ENCODE measurements at places on chromosomes 7 and 10.

DNA sequence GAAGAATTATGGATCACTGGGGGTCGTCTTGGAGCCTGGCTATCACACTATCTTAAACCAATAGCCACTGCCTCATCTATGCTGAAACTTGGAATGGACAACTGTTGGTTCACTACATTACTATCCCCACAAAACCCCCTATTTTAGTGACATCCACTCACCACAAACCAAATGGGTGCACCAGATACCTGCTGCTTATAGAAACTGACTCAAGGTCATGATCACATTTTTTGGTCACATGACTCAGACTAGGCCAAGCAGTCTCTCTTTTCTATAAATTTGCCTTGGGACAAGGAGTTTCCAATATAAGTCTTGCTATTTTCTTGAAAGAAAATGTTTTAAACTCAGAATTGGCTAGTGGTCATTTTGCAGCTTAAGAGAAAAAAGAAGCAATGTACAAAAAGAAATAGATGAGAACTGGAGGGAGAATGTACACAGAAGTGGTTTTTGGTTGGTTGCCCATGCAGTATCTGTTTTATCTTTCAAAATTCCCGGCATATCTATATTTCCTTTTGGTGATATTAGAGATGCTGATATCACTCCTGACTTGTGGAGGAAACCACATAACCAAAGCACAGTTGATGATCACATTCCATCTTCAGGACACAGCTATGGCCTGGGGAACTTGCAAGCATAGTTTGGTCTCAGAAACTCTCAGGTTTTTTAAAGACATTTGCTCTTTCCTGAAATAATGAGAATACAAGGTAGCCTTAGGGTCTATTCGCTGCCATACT is 85.2 kb upstream of the CACNA2D1 start:
- no peaks in the 10 kb centered on the region for H3K27me3 ChIP-seq
- H3K36me3 ChIP-seq = no peaks in the 10 kb centered on the region
- H3K4me3 ChIP-seq = no peak overlapping the region
- H3K27ac ChIP-seq = no peak overlapping the region

DNA sequence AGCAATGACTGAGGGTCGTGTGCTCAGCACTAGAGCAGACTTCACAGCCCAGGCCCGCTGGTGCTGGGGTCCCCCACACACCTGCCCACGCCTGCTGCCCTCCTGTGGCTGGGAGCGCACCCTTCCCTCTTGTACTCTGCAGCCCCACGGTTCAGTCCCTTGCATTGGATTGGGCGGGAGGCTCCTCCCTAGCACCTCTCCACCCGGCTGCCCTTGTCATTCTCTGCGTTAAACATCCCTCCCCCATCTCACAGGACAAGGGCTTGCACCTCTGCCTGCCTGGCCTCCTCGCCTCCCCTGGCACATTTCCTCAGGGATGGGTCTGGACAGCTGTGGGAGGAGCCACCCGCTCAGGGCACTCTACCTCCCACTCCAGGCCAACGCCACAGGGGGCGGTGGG is 68.6 kb downstream of the ALOX5 start:
- DNase-seq = no peak
- no peaks in the 10 kb centered on the region for H3K36me3 ChIP-seq
- no peak overlapping the region for H3K4me3 ChIP-seq
- no peak overlapping the region for H3K27ac ChIP-seq
- no peaks in the 10 kb centered on the region for H3K27me3 ChIP-seq
- no peaks in the 10 kb centered on the region for H3K4me1 ChIP-seq

DNA sequence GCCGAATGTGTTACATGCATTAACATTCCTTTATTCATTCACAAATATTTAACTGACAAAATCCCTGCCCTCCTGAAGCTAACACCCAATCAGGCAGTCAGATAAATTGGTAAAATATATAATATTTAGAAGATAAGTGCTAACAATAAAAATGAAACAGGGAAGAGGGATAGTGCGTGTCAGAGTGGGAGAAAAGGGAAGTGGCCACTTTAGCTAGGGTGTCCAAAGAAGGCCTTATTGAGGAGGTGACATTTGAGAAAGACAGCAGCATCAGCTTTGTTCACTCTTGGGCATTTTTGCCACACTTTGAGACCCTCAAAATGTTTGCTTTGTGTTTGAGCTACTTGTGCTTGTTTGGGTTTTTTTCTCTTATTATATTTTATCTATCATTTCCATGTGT is 317.8 kb downstream of the SNX13 start:
- H3K27ac ChIP-seq = no peak overlapping the region
- H3K27me3 ChIP-seq = no peaks in the 10 kb centered on the region
- no peak for DNase-seq
- H3K36me3 ChIP-seq = no peaks in the 10 kb centered on the region
- no peaks in the 10 kb centered on the region for H3K4me1 ChIP-seq
- no peak overlapping the region for H3K4me3 ChIP-seq

GRCh38 chr7:116018731-116019130 is 11.8 kb downstream of the TFEC start:
- DNase-seq = no peak
- no peaks in the 10 kb centered on the region for H3K36me3 ChIP-seq
- H3K4me3 ChIP-seq = no peak overlapping the region
- no peaks in the 10 kb centered on the region for H3K4me1 ChIP-seq
- no peaks in the 10 kb centered on the region for H3K27me3 ChIP-seq
- no peak overlapping the region for H3K27ac ChIP-seq

GRCh38 chr10:47435081-47435480 is 48.8 kb downstream of the ANXA8 start:
- H3K27me3 ChIP-seq = no peaks in the 10 kb centered on the region
- no peak for DNase-seq
- no peak overlapping the region for H3K4me3 ChIP-seq
- no peaks in the 10 kb centered on the region for H3K4me1 ChIP-seq
- H3K27ac ChIP-seq = no peak overlapping the region
- H3K36me3 ChIP-seq = no peaks in the 10 kb centered on the region

- H3K4me1 ChIP-seq = no peaks in the 10 kb centered on the region
- H3K4me3 ChIP-seq = no peak overlapping the region
- no peaks in the 10 kb centered on the region for H3K36me3 ChIP-seq
- H3K27ac ChIP-seq = no peak overlapping the region
- no peaks in the 10 kb centered on the region for H3K27me3 ChIP-seq
- no peak for DNase-seq
Measured at GRCh38 chr10:117476281-117476680, 66.3 kb upstream of the EMX2 start.

DNA sequence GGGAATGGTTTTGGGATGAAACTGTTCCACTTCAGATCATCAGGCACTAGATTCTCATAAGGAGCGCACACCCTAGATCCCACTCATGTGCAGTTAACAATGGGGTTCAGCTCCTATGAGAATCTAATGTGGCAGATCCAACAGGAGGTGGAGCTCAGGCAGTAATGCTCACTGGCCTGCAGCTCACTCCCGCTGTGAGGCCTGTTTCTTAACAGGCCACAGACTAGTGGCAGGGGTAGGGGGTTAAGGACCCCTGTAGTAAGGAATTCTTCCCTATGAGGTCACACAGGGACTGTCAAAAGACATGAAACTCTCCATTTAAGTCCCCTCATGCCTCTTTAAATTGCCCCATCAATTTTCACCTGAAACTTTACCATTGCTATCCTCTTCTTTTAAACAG is 8.0 kb downstream of the HGF start:
- no peak overlapping the region for H3K4me3 ChIP-seq
- H3K36me3 ChIP-seq = no peaks in the 10 kb centered on the region
- DNase-seq = no peak
- no peaks in the 10 kb centered on the region for H3K27me3 ChIP-seq
- no peaks in the 10 kb centered on the region for H3K4me1 ChIP-seq
- H3K27ac ChIP-seq = no peak overlapping the region

DNA sequence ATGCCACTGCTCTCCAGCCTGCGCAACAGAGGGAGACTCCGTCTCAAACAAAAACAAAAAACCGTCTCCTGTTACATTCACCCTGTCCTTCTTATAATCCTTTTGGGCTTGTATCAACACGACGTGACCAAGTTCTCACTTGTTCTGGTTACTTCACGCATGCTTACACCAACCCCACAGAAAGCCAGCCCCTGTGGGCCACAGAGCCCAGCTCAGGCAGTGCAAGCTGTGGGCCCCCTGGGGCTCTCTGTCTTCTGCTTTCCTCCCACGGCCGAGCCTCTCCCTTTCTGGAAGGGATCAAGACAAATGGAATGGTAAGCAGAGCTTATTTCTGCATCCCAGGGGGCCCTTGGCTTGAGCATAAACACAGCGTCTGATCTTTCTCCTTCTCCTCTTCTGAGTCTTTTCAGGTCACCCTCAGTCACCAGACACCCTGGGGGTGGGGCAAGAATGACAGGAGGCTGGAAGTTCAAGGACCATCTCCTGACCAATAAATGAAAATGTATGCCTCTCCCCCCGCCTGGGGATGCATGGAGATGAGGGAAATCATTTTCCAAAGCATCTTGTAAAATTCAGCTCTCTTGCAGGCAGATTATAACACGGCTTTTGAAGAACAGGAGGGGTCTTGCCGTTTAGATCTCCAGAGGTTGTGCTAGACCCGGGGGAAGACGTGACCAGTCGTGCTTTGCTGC is 19.0 kb upstream of the TRIM56 start:
- DNase-seq = no peak
- H3K4me3 ChIP-seq = no peak overlapping the region
- H3K27ac ChIP-seq = no peak overlapping the region
- no peaks in the 10 kb centered on the region for H3K27me3 ChIP-seq

GRCh38 chr10:98525969-98526368 is 79.2 kb upstream of the HPS1 start:
- no peak overlapping the region for H3K27ac ChIP-seq
- no peak for DNase-seq
- H3K4me1 ChIP-seq = no peaks in the 10 kb centered on the region

GRCh38 chr10:29344073-29344820 is 55.4 kb downstream of the LYZL1 start:
- DNase-seq = no peak
- H3K4me1 ChIP-seq = peaks cover 9% of the 10 kb centered on the region
- H3K4me3 ChIP-seq = no peak overlapping the region
- H3K27me3 ChIP-seq = peaks cover 2% of the 10 kb centered on the region
- no peak overlapping the region for H3K27ac ChIP-seq

DNA sequence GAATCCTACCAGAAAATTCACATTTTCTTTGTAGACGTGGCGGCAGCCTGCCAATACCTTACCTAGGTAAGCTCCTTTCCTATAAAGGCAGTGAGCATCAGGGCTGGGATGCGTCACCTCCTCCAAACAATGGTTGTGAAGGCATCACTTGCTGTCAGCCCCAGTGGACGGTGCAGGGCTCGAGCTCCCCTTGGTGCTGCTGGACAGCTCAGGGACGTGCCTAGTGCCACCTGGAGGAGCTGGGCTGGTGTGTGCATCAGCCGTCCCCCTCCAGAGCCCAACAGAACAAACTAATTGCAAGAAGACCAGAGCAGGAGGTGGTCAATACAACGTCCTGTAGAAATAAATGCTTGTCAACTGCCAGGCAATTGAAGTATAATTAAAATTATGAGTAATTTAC is 517.5 kb upstream of the FOXK1 start:
- H3K4me3 ChIP-seq = no peak overlapping the region
- DNase-seq = no peak
- no peak overlapping the region for H3K27ac ChIP-seq
- peaks cover 3% of the 10 kb centered on the region for H3K27me3 ChIP-seq
- H3K36me3 ChIP-seq = no peaks in the 10 kb centered on the region

DNA sequence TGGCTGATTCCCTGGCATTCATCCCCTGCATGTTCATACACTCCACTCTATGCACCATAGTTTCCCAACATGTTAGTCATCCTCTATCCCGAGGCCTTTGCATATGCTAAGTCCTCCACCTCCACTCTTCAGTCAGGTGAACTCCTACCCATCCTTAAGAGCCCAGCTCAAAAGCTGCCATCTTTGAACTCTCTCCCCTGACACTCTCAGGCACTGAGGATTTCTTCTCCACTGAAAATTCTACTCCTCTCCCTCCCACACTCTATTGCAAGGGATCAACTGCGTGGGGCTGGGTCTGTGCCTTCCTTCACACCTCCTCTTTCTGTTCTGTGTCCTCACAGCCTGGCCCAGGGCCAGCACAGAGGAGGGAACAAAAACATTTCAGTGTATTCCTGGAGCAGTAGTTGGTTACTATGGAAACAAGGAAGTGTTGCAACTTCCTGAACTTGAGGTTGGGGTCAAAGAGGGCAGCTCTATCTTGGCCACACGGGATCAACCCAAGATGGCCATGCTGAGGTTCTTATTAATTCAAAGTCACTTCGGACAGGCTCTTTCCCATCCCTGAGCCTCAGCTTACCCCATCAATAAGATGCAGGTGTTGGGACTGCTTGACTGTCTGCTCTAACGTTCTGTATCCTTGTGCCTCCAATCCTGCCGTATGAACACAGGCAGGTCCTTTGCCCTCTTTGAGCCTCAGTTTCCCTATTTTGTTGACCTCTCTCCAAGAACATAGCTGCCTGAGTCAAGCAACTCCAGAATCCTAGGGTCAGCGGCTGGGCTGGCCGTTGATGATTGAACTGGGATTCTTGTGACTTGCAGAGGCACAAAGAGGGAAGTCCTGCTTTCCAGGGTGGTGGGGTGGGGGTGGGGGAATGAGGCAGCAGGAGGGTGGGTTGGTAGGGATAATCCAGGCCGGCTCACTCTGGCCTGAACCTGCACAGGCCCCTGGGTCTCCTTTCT is 15.5 kb downstream of the ZMIZ1 start:
- 0 out of 2 replicates have a peak overlapping the region, but pooled peaks have one; percentile 30 for H3K27ac ChIP-seq
- DNase-seq = peak; percentile 42
- H3K36me3 ChIP-seq = no peaks in the 10 kb centered on the region
- peaks cover 20% of the 10 kb centered on the region for H3K4me1 ChIP-seq
- H3K4me3 ChIP-seq = no peak overlapping the region
- no peaks in the 10 kb centered on the region for H3K27me3 ChIP-seq

- H3K4me3 ChIP-seq = no peak overlapping the region
- no peak overlapping the region for H3K27ac ChIP-seq
- no peaks in the 10 kb centered on the region for H3K4me1 ChIP-seq
- no peaks in the 10 kb centered on the region for H3K27me3 ChIP-seq
- no peaks in the 10 kb centered on the region for H3K36me3 ChIP-seq
Measured at GRCh38 chr10:3635697-3636096, 149.3 kb downstream of the KLF6 start.

DNA sequence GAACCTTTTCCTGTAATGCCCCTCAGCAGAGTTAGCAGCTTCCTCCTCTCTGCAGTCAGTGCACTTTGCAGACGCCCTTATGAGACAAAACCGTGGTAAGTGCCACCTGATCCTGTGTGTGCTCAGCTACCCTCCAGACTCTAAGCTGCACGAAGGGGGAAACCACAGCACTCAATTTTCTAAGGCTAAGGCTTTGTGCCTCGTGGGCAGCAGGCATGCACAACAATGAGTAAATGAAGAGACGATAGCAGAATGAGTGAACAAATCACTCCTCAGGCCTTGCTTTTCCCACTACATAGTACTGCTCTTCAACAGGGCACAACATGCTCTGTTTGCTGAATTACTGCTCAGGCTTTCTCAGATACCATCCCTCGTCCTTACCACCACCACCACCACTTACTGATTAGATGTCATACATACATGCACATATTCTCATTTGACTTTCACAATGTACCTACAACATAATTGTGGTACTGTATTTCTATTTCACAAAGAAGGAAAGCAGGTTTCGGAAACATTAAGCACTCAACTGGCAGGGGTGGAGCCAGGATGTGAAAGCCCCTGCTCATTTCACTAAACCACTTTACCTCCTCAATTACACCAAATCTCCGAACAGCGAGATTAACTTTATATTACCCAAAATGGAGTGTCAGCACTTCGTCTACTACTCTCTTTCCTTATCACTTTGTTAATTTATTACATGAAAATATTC is 85.4 kb downstream of the ICA1 start:
- no peaks in the 10 kb centered on the region for H3K36me3 ChIP-seq
- H3K4me3 ChIP-seq = no peak overlapping the region
- H3K27me3 ChIP-seq = no peaks in the 10 kb centered on the region
- H3K4me1 ChIP-seq = peaks cover 30% of the 10 kb centered on the region
- H3K27ac ChIP-seq = peak overlapping the region; percentile 83
- DNase-seq = peak; percentile 67

- H3K36me3 ChIP-seq = no peaks in the 10 kb centered on the region
- no peaks in the 10 kb centered on the region for H3K4me1 ChIP-seq
- peaks cover 2% of the 10 kb centered on the region for H3K27me3 ChIP-seq
- DNase-seq = no peak
Measured at GRCh38 chr10:27713941-27714340, 31.7 kb downstream of the MKX start.

Data from DND-41 (cell line).